ENCODE measurements at places on chromosomes 2 and 18.

GRCh38 chr2:85584354-85584856 is at the start of gene VAMP5:
Gene VAMP5, plus strand, starts transcription at chr2:85584431. Its CDS starts 60 bp downstream, at chr2:85584491.
- no peak for DNase-seq

DNA sequence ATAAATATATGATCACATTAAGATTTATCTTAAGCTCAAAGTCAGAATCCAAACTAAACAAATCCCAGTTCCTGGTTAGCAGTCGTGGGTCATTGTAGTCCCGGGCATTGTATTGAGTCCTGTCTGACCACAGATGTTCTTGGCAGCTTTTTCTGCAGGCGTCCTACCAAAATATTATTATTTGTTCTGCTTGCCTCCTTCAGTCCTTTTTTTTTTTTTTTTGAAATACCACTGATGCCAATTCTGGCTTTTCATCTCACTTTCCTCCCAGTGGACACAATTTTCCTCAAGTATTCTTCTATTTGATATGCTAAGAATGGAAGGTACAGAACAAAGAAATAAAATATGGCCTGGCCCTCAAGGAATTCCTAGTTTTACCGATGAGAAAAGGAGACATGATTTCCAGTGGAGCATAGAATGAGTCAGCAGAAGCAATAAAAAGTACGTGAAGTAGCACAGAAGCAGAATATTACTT is 151.6 kb downstream of the CSRNP3 start:
- DNase-seq = no peak

DNA sequence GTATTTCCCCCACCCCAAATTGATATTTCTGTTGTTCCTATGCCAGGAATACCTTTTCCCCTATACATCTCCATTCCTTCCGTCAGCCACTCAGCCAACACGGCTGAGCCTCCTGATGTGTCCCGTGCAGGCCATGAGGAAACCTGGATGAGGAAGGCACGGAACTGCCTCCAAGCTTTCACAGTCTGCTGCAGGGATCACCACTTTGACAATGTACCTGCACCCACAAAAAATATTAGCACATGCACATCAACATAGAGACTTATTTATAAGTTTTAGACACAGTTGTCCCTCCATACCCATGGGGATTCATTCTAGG is 101.4 kb upstream of the PPP1CB start:
- no peak for DNase-seq

GRCh38 chr18:23929362-23929930 is 85.1 kb upstream of the TTC39C start:
- no peak for DNase-seq

DNA sequence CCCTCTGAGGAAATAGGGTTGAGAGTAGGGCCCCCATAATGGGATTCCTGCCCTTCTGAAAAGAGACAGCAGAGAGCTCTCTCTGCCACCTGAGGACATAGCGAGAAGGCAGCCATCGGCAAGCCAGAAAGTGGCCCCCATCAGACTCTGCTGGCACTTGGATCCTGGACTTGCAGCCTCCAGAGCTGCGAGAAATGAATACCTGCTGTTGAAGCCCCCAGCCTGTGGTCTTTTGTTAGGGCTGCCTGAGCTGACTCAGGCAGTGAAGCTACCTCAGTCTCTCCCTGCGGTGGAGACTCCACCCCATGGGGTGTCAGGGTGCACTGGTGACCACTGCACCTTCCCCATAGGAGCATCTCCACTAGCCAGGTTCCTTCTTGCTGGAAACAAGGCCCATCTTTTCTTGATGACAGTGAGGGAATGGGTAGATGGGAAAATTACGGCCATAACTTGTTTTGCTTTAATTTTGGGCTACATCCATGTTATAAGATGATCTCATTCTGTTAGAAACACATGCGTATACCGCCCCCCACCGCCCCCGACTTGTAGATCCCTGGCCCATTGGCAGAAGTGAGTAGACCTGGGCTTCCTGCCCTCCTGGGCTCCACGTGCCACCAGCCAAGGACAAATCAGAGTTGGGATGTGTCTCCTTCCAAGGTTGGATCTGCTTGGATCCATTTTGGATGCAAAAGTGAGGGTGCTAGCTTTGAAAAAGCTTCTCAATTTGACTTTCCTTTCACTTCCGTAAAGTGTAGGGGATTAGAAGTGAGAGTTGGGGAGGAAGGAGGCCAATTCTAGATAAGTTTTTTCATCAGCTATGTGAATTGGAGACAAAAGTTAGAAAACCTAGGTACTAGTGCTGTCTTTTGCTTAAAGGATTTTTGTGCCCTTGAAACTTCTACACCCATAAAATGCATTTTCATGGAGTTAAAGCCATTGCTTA is 42.9 kb downstream of the NCK2 start:
- DNase-seq = no peak

DNA sequence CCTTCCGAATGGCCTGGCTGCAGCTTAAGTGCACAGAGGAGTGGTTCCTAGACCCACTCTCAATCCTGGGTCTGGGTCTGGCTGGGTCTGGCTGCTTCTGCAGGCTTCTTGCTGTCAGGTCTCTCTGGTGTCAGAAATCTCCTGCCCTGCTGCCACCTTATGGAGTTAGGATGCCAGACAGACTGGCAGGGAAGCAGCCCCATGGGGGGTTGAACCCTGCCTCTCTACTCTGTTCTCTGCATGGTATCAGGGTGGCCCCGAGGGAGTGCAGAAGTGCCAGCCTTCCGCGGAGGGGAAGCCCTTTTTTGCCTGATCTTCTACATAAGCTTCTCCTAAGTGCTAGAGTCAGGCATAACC is 89.4 kb downstream of the ZCCHC2 start:
- DNase-seq = no peak

DNA sequence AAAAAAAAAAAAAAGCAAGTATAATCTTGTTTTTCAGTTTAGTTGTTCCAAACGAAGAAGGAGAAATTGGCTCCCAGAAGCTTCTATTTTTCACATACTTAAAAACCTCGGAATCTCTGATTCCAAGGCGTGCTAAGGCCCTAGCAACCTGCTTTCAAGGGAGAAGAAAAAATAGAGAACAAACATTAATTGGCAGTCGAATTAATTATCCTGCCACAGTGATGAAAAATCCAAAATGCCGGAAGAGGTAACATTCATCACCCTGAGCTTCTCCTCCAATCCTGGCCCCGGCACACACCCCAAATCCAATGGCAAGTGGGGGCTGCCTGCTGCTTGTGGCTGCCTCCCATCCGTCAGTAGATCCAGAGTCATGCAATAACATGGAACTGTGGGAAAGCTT is 250.2 kb upstream of the CHAC2 start:
- DNase-seq = no peak

DNA sequence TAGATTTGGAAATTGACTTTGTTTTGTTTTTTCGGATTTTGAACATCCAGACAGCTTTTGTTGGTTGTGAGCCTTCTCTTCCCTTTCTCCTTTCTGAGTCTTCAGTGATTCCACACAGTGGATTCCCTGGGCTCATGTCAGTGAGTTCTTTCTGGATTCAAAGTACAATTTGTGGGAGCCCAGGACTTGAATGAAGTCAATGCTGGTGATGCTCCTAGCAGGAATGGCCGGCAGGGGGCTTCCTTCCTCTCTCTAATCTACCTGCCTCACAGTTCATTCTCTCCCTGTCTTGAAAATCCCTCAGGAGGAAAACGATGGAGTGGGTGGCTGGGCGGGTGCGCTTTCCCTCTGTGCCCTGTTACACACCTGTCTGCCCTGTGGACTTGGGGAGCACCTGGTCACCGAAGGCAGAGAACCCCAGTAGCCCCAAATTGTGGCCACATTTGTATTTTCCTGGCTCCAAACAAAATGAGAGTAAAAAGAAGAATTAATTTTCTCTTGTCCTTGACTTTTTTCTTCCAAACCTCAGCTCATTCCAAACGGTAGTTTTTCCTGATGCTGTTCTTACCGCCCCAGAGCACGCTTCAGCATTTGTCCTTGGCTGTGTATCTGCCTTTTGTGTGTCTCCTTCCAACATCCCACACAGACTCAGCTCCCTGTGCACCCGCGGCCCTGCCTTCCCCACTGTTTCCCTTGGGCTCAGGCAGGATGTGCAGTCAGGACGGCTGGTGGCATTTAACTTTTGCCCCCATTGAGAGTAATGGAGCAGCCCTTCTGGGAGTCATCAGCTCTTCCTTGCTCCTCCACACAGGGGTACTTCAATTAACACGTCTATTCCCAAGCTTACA is 86.6 kb downstream of the MARCO start:
- DNase-seq = peak; percentile 3

DNA sequence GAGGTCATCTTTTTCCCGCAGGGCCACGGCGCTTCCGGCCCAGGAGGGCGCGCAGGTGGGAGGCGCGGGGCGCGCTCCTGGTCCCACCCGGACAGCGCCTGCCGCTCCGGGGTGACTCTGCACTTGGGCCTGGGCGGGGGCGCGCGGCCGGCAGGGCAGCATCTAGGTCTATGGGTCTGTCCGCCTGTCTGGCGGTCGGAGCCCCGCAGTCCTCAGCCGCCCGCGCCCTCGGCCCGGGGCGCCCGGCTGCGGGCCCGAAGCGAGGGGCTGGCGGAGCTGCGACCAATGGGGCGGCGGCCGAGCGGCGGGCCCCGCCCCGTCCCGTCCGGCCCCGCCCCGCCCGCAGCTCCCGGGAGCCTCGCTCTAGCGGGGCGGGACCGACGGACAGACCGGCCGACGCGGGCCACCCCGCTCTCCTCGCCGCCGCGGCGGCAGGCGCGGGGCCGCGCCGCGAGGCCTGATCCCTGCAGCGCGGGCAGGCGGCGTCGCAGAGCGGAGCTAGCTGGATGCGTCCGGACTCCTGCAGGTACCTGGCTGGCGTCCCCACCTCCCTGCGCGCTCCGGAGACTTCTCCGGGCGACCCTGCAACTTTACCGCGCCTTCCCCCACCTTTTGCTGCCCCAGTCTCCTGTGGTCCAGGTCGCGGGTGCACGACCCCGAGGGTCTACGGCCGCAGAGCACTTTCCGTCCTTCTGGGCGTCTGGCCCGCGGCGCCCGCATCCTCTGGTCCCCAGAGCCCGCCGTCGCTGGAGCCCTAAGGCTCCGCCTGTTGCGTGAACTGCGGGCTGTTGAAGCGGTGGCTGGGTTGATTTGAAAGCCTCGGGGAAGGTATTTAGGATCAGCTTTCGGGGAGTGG is at the start of gene KCNS3:
TSS of gene KCNS3 (plus strand) at position 387 of the 856 bp plus-strand sequence. CDS start 52,342 bp downstream, outside the sequence.
- no peak for DNase-seq

DNA sequence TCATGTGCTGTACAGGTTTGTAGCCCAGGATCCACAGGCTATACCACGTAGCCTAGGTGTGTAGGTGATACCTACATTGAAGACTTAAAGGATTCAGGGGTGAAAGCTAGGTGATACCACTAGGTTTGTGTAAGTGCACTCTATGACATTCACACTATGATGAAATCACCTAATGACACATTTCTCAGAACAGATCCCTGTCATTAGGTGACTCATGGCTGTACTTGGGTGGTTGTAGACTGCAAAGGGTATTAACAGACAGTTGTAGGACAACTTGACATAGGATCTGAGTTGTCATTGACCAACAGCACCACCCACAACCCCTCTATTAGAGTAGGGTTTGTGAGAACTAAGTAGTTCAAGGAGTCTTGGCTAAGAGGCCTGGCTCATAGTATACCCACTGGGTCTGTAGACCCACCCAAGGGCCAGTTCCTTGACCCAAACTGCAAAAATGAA is 27.7 kb upstream of the SMCHD1 start:
- DNase-seq = no peak

DNA sequence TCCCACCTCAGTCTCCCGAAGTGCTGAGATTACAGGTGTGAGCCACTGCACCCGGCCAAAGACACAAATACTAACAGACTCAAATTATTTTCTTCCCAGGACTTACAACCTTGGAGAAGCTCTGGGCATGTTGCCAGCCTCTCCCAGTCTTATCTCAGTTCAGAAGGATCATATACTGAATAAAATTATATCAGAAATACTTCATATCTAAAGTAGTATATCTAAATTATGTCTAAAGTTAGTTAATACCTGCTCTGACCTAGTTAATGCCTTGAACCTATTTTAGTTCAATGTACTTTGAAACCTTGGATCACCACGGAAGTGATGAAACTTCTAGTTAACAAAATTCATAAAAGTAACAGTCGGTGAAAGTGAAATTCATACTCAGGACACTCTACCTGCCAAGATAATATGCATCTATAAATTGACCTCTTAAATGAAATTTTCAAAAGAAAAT is 34.4 kb upstream of the CYBRD1 start:
- DNase-seq = no peak

DNA sequence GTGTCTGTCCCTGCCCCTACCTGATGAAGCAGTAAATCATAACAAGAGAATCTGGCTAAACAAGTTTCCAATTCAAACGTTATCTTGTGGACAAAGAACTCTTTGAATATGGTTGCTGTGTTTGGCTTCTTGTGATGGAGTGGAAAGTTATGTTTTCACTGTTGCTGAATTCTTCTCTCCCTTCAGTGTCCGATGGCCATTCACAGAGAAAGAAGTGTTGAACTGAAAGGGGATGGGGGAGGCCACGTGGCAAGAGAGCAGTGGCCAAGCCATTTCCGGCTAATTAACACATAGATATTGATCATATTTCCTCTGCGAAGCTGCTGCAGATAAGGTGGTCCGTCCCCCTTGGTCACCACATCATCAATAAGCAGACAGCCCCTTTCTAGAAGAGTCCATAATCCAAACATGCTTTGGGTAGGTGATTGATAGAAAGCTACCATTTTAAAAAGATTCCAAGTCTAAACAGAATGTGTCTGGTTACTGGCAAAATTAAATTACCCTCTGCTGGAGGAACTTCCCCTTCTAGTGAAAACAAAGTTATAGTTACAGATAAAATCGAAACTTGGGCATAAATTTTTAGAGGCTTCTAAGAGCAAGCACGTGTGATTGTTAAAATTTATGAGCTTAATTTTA is 36.9 kb upstream of the FZD7 start:
- DNase-seq = no peak

GRCh38 chr18:24014986-24015638 is 558 bp downstream of the TTC39C start:
- DNase-seq = peak; percentile 49

- DNase-seq = no peak
Measured at GRCh38 chr2:146260551-146260950, 1584.3 kb upstream of the ACVR2A start.

GRCh38 chr18:44464398-44465180 is 216.1 kb upstream of the SETBP1 start:
- no peak for DNase-seq

DNA sequence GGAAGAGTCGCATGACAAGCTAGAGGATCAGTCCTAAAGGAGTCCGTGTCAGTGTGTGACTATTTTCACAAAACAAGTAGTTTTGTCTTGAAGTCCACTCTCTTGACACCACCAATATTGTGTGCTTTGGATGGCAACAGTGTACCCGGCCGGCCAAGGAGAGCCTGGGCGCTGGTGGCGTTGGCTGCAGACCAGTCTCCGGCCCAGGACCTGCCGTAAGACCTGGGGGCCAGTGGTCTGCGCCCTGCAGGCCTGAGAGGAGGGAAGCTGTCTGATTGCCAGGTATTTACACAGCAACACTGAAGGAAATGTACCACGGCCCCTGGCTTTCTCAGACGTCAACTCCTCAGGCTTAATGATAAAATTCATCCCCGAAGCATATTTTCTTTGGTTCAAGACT is 472.4 kb upstream of the SALL3 start:
- DNase-seq = no peak

GRCh38 chr18:54184836-54185235 is 39.6 kb downstream of the MBD2 start:
- DNase-seq = no peak

- DNase-seq = no peak
Measured at GRCh38 chr18:48203288-48203945, 205.8 kb downstream of the ZBTB7C start.

GRCh38 chr2:108911401-108911800 is 77.6 kb downstream of the EDAR start:
- no peak for DNase-seq

Data from NCI-H1092 treated with DMSO at 0.1 percent for 48 hours (cell line).